Fibroblast of upper back skin (primary cell): ENCODE measurements at places on chromosomes 16 and 17.
A peak's percentile ranks its signal among the peaks of the same experiment; 100 is the strongest.

- DNase-seq, result no peak
These were observed 1466.0 kb downstream of the CDH11 start for GRCh38 chr16:63655846-63656245.

DNA sequence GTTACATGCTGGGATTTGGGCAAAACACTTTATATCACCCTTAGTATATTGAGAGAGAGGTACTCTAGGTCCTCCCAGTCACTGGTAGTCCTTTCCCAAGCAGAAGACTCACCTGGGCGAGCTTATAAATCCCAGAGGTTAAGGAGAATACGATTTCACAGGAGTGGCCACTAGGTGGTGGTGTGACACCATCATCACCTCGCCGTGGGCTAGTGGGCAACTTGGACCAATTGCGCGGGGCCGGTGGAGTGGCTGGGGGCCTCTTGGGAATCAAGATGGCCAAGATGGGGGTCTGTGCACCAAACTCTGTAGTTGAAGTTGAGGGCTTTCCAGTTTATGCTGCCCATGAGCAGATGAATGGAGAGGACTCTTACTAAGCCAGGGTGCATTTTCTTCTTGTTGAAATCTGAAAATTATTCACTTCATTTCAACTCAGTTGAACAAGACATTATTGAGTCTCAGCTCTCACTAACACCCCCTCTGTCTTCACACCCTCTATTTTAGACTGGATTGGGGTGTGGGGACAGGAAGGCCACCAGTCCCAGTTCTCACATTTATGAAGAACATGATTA lies 38.2 kb upstream of the PIRT start:
- peak; percentile 14 for DNase-seq

- peak; percentile 89 for DNase-seq
These were observed 10.9 kb downstream of the COPZ2 start for GRCh38 chr17:48026502-48027321.

GRCh38 chr17:27878776-27879562 lies 14.2 kb downstream of the LYRM9 start:
- DNase-seq, result no peak

- no peak for DNase-seq
These were observed 14.7 kb downstream of the DEXI start for GRCh38 chr16:10927497-10928112.

- DNase-seq, result no peak
These were observed 65.1 kb downstream of the SOCS1 start for GRCh38 chr16:11190588-11191560.

DNA sequence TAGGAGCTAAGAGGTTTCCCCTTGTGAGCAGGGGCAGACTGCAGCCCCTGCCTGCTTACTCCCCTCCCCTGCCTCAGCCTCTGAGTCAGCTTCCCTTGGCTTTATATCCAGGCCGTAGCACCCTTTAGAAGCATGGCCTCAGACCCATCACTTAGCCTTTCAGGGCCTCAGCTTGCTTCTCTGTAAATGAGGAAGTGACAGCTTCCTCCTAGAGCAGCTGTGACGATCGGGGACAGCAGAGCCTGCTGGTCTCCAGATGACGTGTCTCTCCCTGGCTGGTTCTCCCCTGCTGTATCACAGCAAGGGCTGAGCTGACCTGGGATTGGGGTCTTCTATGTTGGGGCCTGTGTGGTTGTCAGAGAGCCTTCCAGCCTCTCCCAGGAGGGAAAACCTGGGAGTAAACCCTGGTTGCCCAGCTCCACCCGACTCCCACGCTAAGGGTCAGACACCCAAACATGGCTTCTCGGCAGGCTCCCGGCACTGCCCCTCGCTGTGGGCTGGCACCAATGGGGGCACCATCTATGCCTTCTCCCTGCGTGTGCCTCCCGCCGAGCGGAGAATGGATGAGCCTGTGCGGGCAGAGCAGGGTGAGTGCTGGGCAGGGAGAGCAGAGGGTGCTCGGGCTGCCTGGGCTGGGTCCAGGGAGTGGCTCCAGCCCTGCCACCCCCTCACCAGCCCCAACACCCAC lies 16.3 kb upstream of the MYO15B start:
- DNase-seq, result peak; percentile 6

DNA sequence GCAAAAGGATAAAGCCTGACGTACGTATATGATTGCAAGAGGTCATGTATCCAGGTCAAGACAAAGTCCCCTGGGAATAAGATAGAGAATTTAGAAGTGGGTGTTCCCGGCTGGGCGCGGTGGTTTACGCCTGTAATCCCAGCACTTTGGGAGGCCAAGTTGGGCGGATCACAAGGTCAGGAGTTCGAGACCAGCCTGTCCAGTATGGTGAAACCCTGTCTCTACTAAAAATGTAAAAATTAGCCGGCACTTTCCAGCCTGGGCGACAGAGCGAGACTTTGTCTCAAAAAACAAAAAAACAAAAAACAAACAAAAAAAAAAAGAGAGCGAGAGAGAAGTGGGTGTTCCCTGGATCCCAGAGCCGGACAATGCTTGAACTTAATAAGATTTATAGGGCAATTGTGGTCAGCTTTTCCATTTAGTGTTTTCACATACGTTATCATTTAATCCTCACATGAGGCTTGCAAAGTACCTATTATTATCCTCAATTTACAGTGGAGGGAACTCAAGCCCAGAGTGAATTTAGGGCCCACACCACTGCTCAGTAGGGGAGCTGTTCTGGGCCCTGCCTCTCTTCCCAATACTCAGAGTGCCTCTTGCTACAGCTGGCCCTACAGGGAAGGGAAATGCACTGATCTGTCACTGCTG lies 481 bp upstream of the GLTPD2 start:
- DNase-seq, result no peak

- DNase-seq, result no peak
These were observed 3.0 kb downstream of the APPBP2 start for GRCh38 chr17:60522889-60523626.

DNA sequence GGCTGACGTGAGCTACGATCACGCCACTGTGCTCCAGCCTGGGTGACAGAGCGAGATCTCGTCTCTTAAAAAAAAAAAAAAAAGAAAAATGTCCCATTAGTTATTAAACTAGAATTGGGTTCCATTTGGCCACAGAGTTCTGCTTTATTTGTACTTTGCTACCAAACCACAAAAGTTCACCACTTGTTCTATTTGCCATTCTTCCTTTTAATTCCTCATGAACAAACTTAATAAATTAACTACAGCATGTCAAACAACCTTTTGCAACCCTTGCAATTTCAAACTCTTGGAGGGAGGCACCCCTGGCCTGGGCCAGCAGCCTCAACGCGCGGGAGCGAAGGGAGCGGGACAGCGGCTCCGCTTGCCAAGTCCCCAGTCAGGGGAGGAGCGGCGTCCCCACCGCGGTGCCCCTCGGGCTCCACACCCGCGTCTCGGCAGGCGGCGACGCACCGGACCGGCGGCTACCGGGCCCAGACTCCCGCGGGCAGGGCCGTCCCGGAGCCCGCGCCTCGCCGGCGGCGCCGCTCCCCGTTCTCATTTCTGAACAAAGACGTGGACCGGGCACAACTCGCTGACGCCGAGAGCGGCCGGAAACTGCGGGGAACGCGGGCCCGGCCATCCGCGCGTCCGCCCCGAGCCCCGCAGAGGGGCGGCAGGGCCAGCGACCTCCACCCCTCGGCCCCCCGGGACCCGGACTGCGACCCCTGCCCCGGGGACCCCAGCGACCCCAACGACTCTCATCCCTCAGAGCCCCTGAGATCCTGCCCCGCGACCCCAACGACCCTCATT lies 775 bp downstream of the CYTH1 start:
- DNase-seq, result no peak

- DNase-seq, result peak; percentile 22
These were observed 1.4 kb downstream of the ZNF668 start for GRCh38 chr16:31072540-31073141.

DNA sequence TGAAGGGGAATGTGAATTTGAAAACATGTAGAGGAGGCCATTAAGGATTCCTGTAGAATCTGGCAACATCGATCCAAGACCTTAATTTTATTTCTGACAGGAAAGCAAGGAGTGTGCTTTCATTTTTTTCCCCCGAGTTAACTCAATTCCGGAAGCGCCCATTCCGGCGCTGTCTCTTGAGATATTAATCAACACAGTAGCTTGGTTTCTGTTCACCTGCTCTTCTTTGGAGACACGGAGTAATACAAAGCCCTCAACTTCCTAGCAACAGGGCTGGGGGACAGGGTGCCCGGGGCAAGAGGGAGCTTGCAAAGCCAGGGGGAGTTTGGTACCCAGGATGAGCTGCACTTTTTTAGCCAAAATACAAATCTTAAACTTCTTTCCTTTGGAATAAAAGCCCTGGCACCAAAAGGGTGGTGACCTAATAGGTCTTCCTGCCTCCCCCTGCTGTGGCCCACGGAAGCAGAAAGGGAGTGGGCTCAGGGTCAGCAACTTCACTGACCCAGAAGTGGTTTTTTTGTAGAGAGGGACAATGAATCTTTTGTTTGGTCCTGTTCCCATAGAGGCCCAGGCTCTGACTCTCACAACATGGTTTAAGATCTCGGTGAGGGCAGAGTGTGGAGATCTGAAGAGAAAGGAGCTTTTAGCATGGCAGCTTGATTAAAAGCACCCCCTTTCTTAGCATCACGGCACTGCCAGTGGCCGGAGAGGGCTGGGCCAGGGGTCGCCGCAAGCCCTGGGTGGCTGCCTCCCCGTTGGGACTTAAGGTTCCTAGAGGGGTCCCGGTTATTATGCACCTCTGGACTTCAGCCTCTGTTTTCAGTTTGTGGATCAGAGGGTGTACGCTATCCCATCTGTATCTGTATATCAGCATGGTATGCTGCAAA lies 207.3 kb downstream of the CCDC182 start:
- no peak for DNase-seq

DNA sequence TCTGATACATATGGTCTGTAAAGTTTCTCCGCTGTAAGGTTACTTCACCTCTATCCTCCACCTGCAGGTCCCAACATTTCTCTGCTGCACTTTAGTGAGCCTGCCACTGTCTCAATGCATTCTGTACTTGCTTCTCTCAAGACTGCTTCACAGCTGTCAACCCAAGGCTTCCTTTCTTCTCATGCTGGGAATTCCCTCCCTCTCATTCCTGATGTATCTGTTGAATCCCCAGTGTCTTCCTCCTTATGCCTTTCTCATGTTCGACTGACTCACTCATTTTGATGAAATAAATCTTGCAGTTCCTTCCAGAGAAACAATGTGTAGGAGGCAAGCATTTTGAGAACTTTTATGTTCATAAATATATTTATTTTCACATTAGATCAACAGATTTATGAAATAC lies 288.3 kb downstream of the CNTNAP4 start:
- DNase-seq, result no peak

DNA sequence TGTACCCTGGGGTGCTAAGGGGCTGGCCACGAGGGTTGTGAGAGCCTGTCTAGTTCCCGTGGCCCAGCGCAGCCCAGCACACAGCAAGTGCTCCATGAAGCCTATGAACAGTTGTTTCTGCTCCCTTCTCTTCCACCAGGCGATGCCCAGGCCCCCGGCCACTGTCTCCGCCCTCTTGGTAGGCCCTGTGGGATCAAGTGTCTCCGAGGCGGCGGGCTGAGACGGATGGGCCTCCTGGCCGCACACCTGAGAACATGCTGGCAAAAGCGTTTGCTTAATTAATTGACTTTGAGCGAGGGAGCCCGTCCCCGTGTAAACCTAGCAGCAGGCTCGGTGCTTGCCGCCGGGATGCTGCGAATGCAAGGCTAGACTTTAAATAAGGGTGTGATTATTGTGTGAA lies 129.7 kb upstream of the GSE1 start:
- DNase-seq, result no peak

DNA sequence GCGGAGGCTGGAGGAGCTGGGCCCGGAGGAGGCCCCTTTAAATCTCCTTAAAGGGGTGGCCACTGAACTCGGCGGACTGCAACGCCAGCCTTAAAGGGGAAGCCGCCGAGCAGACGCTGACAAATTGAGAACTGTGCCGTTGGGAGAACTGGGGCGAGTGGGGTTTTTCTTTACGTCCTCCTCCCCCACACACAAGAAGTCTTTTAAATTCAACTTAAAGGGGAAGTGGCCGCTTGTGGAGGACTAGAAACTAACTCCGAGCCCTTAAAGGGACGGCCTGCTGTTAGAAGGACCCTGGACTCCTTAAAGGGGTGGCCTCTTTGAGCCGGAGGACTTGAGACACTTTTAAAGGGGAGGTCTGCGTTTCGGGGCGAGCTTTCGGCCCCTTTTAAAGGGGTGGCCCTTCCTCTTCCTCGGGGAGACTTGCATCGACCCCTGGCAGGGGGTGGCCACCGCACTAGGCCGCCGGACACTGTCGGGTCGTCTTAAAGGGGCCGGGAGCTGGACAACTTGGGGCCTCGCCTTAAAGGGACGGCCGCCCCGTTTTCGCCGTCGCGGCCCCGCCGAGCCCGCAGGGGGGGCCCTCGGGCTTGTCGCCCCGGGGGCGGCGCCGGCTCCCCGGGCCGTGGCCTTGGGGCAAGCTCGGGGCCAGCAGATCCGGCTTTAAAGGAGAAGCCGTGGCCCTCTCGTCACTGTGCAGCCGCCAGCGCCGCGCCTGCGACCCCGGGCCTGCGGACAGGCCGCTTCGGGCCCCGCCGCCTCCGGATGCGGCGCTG lies 688 bp downstream of the FBRS start:
- DNase-seq, result peak; percentile 97

GRCh38 chr17:65785109-65785508 lies 223.7 kb upstream of the AXIN2 start:
- DNase-seq, result peak; percentile 98

- DNase-seq, result no peak
These were observed 8.7 kb downstream of the MMP15 start for GRCh38 chr16:58034128-58034685.

DNA sequence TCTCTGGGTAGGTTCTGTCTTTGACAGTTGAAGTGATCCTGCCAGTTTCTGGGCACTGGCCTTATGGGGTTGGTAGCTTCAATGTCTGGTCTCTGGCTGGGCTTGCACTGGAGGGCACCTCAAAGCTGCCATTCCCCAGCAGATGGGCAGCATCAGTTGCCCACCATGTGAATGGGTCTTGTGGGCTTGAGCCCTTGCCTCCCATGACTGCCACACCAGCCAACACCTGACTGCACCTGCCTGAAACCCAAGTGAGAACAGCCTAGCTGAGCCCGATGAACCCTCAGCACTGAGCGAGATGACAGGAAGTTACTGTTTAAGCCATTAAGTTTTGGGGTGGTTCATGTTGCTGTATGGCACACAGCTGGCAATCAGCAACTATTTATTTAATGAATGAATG lies 69.1 kb upstream of the AXIN2 start:
- no peak for DNase-seq

DNA sequence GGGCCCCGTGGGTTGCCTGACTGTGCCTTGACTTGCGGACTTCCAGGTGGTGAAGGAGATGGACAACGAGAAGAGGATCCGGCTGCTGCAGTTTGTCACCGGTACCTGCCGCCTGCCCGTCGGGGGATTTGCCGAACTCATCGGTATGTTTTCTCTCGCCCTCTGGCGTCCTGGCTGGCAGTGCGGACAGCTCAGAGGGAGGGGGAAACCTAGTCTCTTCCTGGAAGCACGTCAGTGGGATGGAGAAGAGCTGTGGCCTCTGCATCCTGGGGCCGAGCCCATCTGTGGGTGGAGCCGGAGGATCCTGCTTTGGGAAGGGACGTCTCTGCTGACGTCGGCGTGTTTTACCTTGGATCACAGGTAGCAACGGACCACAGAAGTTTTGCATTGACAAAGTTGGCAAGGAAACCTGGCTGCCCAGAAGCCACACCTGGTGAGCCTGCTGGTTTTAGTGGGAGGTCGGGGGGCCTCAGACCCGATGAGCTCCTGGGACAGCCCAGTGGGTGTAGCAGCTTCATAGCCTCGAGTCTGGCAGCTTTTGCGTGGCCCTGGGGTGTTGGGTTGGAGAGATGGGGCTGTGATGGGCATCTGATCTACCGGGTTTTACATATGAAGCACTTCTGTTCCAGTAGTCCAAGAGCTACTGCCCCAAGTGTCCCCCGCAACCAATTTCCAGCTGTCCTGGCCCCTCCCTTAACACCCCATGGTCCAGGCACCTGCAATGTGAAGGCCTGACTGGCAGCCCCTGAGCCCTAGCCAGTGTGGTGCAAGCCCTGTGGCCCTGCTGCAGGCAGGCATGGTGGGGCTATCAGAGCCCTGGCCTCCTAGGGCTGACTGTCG lies 11.9 kb upstream of the CLEC18A start:
- no peak for DNase-seq
